ENCODE measurements at places on chromosomes 2 and 18. TPM values are rescaled to one million over a fixed set of nuclear protein-coding genes. Genes with fewer than 3 reads are reported as not detected.

GRCh38 chr2:218229239-218229638 is 12.2 kb downstream of the ARPC2 start:
- no peaks in the 10 kb centered on the region for H3K27me3 ChIP-seq
- H3K4me3 ChIP-seq = no peak overlapping the region
- H3K4me1 ChIP-seq = peaks cover 26% of the 10 kb centered on the region
- peak overlapping the region; percentile 59 for H3K27ac ChIP-seq
- no peak for DNase-seq

DNA sequence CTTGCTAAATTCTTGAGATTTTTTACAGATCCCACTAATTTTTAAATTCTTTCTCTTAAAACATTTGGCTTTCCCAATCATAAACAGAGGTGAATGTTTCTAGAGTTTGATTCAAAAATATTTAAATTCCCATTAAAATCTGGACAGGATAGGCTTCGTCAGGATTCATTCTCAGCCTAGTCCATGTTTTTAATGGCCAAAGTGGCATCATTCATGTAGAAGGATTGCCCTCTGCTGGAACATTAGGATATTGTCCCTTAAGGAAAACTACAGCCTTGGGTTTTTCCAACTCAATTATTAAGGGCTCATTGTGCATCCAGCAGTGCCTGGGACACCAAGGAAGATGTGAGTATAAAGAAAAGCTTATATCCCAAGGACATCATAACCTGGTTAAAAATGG is 71.7 kb downstream of the TPGS2 start:
- no peak overlapping the region for H3K27ac ChIP-seq
- DNase-seq = peak; percentile 44
- no peaks in the 10 kb centered on the region for H3K27me3 ChIP-seq
- H3K36me3 ChIP-seq = no peaks in the 10 kb centered on the region
- no peak overlapping the region for H3K4me3 ChIP-seq
- no peaks in the 10 kb centered on the region for H3K4me1 ChIP-seq

DNA sequence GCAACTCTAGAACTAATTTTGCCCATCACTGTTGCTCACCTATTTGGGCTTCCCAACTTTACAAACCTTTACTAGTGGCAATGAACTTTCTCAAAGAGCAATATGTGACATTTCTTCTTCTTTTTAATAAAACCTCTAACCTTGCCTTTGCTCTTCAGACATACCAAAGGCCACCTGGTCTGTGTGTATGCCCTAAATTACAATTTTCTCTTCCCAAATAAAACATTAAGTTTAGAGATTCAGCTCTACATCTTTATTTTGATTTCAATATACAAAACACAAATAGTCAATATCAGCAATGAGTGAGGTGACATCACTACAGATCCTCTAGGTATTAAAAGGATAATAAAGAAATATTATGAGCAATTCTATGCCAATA is 35.1 kb upstream of the MYCN start:
- no peak for DNase-seq
- H3K4me3 ChIP-seq = no peak overlapping the region
- no peaks in the 10 kb centered on the region for H3K27me3 ChIP-seq
- no peaks in the 10 kb centered on the region for H3K36me3 ChIP-seq

DNA sequence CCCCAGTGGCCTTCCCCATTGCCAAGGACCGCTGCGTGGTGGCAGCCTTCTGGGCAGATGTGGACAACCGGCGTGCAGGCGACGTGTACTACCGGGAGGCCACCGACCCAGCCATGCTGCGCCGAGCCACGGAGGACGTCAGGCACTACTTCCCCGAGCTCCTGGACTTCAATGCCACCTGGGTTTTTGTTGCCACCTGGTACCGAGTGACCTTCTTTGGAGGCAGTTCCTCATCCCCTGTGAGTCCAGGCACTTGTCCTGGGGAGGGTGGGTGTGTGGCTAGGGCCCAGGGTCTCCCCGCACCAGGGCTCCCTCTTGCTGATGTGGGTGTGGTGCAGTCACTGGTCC is 31.9 kb downstream of the SNED1 start:
- no peaks in the 10 kb centered on the region for H3K36me3 ChIP-seq
- DNase-seq = no peak
- H3K27me3 ChIP-seq = no peaks in the 10 kb centered on the region

DNA sequence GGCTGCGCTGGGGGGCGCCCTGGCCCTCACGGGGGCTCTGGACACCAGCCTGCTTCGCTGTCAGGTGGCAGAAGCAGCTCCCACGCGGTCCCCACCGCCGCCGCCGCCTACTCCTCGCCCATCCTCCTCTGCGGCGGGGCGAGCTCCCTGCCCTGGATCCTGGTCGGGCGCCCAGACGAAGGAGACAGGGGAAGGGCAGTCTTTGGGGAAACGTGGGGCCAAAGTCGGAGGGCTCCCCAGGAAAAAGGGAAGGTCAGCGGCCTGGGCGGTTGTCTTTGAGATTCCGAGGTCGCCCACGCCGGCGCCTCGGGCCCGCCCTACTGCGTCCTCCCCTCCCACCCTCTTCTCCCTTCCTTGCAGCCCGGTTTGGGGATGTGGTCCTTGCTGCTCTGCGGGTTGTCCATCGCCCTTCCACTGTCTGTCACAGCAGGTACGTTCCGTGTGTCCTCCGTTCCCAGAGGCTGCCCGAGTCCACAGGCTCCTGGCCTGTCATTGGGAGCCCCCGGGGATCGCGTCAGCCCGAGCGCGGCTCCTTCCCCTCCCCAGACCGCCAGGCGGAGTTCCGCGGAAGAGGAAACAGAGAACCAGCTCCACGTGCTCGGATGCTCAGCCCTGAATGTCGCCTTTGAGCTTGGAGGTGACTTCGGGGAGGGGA is 800 bp downstream of the IL1RL2 start:
- H3K4me3 ChIP-seq = no peak overlapping the region
- H3K27ac ChIP-seq = no peak overlapping the region
- H3K4me1 ChIP-seq = 0 out of 2 replicates have a peak, but pooled peaks cover 5% of the 10 kb centered on the region
- no peaks in the 10 kb centered on the region for H3K36me3 ChIP-seq

Gene SPHKAP
- not detected for total RNA-seq

Gene QPCT
- not detected for total RNA-seq

Gene LRRTM1
- total RNA-seq = not detected

Measured in HCT116 (cell line).